ENCODE measurements at places on chromosomes 2 and 18.

- no peak for DNase-seq
Observed at GRCh38 chr2:154226931-154227330, 355.2 kb downstream of the GALNT13 start.

DNA sequence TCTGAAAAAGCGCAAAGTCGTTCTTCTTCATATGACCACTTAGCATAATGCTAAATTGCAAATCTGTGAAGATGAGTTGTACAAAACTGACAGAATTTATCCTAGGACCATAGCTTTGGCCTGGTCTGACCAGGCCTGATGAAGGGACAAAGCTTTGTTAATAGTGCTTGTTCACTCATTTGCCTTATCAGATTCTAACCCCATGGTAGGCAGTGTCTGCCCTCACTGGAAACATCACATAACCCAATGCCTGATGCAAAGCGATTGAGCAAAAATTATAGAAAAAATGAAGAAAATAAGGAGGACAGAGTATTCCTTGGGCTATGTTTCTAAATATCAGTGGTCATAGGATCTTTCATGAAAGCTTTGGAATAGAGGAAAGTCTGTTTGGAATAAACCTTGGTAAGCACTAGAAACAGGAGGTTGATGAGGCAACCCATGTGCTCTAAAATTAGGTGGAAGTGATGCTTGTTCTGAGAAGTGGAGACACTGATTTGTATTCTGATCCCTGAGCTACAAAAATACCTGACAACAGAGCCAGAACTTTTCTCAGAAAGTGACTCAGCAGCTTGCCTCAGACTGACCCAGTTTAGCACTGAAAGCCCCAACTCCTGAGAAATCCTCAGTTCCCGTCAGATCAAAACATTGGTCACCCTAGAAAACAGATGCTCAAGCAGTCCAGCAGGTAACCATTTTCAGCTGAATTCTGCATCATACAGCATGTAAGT lies 131.4 kb upstream of the MAPRE2 start:
- no peak for DNase-seq

DNA sequence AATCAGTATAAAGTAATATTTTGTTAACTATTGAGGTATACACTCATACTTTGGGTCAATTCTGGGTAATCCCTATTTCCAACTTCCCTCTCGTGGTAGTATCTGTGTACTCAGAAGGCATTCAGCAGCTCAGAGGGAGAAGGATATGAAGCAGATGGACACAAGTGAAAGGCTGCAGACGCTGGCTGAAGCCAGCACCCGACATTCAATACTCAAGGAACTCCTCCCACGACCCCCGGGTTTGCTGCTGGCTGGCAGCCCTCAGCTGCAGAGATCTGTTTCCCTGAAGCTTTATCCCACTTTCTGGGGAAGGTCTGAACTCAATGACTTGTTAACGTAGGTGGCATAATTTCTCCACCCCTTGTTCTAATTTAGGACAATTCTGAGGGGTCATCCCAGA lies 847.3 kb upstream of the SOX11 start:
- DNase-seq, result no peak

DNA sequence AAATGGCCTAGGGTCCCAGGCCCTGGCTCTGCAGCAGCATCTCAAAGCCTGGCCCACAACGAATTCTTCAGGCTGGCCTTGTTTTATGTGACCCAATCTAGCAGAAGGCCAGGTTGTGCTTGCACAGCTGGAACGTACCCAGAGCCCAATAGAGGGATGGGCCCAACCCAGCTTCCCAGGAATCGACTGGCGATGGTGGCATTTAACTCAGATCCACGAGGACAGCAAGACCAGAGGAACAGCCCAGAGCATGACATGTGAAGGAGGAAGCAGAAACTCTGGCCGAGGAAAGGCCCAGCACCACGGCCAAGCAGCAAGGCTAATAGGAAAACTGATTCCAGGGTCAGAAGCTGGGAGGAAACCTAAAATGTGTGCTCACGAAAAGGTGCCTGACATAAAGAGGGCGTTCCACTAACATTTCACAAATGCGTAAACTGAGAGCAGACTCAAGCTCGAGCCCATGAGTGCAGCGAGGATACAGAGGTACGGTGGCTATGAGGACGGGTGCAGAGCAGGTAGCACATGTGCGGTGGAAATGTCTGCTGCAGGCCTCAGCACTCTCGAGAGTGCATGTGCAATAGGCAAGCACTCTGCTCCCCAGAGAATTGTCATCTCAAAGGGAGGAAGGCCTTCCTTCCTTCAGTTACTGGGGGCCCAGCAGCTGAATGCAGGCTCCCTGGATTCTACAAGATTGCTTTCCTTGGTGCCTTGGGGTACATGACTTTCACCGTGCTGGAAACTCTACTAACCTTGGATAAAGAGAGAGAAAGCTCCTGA lies 156.9 kb upstream of the GLI2 start:
- no peak for DNase-seq
